ENCODE measurements at places on chromosomes 2 and 18.

- DNase-seq: no peak
Observed at GRCh38 chr2:380772-381171, 92.9 kb upstream of the ALKAL2 start.

DNA sequence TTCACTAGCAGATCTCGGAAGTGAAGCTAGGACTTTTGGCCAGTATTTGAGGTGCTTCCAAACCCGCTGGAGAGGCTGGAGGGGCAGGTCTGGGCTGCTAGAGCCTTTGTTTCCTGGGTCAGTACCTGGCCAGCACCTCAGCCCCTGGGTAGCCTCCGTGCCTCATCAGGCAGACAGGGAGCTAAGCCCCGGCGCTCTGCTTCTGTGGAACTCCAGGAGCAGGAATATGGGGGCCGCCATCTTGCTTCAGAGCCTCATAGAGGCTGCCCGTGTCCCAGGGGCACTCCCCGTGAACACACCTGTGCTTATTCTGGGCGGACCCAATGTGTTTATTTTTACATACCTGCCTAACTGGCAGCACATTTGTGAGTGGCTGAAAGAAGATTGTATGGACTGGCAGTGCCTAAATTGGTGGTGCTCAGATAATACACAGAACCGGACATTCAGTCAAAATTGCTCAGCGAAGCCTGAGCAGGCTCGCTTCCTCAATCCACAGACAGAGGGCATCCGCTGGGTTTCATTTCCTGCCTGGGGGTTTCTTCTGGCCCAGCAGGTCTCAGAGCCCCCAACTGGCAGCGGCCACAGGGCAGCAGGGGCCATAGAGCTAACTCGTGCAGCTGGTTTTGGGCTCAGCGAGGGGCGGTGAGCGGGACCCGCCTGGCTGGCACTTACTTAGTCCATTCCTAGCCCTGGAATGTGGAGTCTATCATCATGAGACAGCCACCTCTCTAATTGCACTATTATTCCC is 176.8 kb upstream of the ALKAL2 start:
- peak; percentile 83 for DNase-seq

GRCh38 chr18:1037776-1038175 is 133.1 kb downstream of the ADCYAP1 start:
- DNase-seq: no peak

DNA sequence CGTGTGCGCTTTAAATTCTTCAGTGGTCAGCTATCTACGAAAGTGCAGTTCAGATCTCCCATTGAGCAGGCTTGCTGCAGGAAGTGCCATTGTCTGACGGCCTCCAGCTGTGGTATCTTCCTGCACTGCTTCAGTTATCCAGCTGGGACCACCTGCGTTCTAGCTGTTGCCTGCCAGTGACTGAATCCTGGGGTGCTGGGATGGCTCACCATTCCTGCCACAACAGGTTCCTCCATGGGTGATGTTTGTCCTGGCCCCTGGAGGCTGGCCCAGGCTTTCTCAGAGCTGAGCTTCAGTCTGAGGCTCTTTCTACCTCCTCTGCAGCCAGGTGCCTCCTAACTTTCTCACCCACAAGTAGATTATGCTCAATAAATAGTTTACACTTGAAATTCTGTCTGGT is 498.5 kb upstream of the HS6ST1 start:
- no peak for DNase-seq

DNA sequence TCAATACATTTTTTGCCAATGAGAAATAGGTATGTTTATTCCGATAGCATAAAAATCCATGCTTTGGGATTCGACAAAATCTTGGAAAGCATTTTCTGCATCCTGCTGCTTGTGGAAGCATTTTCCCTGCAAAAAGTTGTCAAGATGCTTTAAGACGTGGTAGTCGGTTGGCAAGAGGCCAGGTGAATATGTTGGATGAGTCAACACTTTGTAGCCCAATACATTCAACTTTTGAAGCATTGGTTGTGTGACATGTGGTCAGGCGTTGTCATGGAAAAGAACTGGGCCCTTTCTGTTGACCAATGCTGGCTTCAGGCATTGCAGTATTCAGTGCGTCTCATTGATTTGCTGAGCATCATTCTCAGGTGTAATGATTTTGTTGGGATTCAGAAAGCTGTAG is 764.5 kb downstream of the TRIB2 start:
- no peak for DNase-seq
